Stimulated activated CD8-positive, alpha-beta memory T cell treated with anti-CD3 and anti-CD28 coated beads, Interleukin-15, amount 100 ng/mL, for 4 hours (primary cell): ENCODE measurements at places on chromosomes 3 and 15.

GRCh38 chr3:196214783-196215441 lies 1.4 kb upstream of the SLC51A start:
- no peak for DNase-seq

DNA sequence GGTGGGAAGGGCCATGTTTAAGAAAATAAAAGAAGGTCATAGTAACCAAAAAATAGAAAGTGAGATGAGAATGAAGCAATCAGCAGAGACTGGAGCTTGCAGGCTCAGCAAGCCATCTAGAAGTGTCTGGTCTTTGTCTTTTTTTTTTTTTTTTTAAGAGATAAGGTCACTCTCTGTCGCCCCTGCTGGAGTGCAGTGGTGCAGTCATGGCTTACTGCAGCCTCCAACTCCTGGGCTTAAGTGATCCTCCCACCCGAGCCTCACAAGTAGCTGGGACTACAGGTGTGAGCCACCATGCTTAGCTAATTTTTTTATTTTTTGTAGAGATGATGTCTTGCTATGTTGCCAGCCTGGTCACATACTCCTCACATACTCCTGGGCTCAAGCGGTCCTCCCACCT lies 36.2 kb downstream of the GXYLT2 start:
- no peak for DNase-seq

DNA sequence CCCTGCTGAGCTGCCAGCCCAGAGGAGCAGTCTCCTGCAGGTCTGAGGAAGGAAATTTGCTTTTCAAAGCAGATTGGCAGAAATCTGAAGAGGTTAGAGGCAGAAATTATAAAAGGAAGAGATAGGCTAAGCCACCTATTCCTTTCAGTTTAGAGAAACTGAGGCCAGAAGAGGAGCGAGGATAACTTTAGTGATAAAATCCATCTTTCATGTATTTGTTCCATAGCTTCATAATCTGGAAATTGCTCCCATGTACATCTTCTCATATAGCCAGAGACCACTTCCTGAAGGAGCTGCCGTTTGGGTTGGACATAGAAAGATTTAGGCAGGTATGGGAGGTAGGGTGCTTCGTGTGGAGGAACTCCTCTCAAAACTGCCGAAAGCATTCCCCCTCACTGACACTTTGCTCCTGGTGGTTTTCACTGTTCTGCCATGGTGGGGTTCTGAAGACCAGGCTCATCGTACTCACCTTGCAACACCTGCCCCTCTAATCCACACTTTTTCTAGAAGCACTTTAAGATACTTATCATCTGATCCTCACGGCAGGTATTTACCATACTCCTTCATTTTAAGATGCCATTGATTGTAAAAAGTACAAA lies 670 bp upstream of the ACAP2 start:
- no peak for DNase-seq

DNA sequence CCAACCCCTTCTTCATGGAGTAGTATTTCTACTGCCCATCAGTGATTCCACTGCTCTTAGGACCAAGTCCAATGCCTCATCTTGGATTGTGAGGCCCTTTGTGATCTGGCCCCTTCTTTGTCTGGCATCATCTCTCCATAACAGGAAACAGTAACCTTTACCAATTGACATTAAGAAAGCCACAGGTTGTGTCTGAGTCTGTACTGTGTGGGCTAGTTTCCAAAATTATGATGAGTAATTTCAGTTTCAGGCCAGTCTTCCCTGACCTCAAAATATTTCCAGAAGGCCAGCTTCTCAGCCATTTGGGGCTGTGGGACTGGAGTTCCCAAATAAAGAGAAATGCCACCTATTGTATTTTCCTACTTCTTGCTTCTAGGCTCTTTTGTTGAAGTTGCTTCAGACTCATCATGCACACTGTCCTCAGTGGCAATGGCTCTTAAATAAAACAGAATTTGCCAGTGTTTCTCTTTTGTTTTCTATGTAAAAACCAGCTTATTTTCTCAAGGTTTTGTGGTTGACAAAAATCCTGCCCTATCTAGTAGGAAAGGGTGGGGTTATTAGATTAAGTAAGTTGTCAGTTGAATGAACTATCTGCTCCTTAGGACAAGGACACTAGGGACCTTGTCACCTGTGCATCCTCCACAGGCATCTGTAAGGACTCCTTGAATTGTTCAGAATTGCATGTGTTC lies 47.0 kb upstream of the ACKR4 start:
- DNase-seq: no peak

DNA sequence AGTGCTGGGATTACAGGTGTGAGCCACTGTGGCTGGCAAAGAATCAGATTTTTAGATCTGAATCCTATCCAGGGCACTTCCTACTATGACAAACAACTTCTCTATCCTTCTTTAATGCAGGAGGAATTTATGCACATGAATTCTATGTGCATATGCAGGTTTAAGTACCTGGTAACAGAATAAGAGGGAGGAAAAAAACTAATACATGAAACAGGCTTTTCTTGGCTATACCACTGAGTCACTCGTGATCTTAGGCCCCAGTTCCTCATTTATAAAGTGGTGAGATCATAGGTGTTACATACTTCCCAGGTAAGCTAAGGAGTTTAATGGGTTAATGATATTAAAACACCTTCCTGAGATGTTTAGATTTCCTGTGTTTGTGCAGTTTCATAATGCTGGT lies 108.2 kb downstream of the TP63 start:
- DNase-seq: no peak

- DNase-seq: no peak
These were observed 1.2 kb downstream of the SIDT1 start for GRCh38 chr3:113533534-113533892.

GRCh38 chr3:57078344-57078634 lies 17.8 kb downstream of the SPATA12 start:
- no peak for DNase-seq

GRCh38 chr3:151697496-151697895 lies 36.2 kb upstream of the AADACL2 start:
- no peak for DNase-seq

- no peak for DNase-seq
These were observed 13.7 kb upstream of the GJD2 start for GRCh38 chr15:34768530-34768929.

DNA sequence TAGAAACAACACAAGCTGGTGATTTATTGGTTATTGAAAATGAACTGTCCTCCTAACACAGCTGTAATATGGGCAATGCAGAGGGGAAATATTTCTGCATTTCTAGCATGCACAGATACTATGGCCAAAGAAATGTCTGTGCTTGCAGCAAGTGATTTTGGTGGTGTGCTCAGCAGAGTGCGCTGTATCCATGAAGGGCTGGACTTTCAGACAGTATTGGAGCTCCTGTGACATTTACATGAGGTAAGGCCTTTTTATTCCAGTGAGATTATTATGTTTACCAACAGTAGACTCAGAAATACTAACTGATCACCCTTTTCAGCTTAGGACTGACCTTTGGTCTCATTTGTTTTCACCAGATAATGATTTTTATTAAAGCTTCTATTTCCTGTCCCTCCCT lies 1302.6 kb upstream of the EPHA6 start:
- DNase-seq: no peak

DNA sequence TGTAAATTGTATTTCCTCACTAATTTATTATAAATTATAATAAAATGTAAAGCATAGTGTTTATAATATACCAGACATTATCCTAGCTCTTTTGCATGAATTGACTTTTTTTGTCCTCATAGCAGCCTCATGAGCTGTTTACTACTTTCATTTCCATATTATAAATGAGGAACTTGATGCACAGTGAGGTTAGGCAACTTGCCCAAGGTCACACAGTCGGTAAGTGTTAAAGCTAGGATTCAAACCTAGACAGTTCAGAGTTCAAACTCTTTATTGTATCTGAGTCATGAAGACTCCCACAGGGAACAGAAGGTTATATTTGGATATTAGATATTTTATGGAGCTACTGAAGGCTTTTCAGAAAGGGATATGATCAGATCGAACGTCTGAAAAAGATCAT lies 322.2 kb upstream of the SATB1 start:
- DNase-seq: no peak

GRCh38 chr3:46763178-46763577 lies 45.5 kb upstream of the PRSS50 start:
- DNase-seq: no peak

DNA sequence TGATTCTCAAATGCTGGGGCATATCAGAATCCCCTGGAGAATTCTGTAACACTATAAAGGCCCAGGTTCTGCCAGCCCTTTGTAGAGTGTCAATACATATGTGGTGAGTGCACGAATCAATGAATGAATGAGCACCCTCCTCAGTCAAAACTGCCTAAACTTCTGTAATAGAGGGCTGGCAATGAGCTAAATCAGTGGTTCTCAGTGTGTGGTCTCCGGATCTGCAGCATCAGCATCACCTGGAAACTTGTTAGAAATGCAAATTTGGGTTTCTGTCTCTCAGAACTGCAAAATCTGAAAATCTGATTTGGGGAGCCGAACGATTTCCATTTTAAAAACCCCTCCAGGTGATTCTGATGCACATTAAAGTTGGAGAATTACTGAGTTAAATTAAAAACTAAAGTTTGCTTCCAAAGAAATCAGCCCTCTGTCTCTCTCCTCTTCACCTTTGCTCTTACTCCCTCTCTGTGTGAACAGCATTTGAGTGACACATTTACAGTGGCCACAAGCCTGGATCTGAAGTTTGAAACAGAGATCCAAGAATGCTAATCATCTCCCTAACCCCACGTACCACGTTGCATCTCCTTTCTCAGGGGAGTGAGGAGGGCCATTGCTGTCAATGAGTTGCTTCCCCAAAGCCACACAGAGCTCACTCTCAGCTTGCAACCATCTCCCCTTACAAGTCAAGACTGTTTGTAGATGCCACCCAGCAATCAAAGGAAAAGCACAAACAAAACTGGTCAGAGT lies 109.5 kb downstream of the STAC start:
- DNase-seq: no peak

DNA sequence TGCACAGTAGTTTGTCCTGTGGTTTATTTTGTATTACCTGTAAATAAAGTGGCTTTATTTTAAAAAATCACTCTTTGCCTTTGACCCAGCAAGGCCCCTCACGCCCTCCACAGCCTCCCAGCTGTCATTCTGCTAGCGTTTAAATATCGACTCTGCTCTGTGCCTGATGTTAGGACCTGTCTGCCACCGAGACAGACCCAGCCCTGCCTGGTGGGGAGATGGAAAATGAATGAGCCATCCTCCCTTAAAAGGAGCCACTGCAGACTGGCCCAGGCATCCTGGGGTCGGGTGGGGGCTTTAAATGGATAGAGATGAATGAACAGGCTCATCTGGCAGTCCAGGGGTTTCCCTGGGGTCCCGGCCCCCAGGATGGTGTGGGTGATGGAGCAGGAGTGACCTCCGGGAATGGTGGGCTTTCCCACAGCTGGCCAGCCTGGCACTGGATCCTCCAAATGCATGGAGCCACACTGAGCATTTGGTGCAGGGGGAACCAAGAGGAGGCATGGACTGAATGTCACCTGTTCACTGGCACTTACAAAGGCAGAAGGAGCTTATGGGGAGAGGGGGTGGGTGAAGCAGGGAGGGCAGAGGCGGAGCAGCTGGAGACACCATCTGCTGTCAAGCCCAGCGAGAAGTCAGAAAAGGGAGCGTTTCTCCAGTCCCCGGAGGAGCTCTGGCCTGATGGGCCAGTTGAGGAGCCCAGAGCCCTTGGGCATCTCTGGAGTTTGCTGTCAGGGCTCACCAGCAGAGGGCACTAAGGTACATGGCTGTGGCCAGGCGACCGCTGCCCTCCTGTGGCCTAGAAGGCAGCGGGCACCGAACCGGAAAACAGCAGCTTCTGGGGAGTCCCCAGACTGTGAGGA lies 11.9 kb downstream of the GRM2 start:
- no peak for DNase-seq

GRCh38 chr15:48411971-48412591 lies 80.9 kb downstream of the DUT start:
- DNase-seq: no peak

GRCh38 chr15:50879016-50879617 lies 29.4 kb upstream of the AP4E1 start:
- no peak for DNase-seq

- DNase-seq: no peak
These were observed 23.6 kb downstream of the RHCG start for GRCh38 chr15:89472785-89473256.

DNA sequence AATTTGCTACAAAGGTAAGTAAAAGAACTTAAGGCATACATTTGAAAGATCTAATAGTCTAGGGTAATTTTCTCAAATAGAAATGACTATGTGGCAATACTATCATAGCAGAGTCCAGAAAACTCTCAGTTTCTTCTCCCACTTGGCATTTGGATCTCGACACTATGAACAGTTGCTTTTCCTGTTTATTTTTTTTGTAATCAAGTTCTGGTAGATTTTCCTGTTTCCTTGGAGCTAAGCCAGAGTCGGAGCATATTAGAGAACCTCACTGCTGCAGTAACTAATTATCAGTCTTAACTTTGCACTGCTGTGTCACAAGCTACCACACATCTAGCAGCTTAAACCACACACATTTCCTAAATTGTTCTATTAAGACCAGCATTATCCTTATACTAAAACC lies 44.9 kb upstream of the ZNF385D start:
- no peak for DNase-seq

GRCh38 chr15:79192462-79193036 lies 90.0 kb upstream of the ANKRD34C start:
- DNase-seq: no peak

DNA sequence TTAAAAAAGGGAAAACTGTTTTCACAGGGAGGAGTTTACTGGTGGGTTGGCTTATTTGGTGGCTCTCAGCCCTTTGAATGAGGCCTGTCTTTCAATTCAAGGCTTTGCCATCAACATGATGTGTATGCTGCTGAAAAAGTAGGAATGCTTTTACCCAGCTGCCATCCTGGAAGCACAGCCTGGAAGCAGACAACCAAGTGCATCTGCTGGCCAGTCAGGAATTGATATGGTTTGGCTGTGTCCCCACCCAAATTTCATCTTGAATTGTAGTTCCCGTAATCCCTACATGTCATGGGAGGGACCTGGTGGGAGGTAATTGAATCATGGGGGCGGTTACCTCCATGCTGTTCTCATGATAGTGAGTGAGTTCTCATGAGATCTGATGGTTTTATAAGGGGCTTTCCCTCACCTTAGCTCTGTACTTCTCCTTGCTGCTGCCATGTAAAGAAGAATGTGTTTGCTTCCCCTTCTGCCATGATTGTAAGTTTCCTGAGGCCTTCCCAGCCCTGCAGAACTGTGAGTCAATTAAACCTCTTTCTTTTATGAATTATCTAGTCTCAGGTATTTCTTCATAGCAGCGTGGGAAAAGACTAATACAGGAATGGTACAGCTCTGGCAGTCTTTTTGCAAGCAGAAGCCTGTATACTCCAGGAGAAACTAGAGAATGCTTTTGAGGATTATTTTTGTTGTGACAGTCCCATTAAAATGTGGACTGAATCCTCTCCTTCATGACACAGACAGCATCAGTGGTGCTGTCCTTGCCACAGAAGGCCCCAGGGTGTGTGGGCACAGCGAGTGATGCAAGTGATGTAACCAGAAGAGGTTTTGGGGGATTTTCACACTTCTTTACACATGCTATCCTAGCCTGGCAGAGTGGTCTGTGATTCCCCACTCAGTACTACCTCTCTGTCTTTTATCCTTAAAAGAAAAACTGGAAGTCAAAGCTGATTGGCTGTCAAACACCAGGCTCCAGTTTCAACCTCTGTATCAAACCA lies 20.0 kb downstream of the PLCL2 start:
- DNase-seq: no peak

GRCh38 chr3:184005941-184006507 lies 11.7 kb downstream of the ABCC5 start:
- DNase-seq: no peak

- DNase-seq: no peak
These were observed 828 bp upstream of the ATOSA start for GRCh38 chr15:52680041-52680391.
